ENCODE measurements at places on chromosomes 7 and 10.

GRCh38 chr7:3117081-3117480 lies 73.4 kb upstream of the CARD11 start:
- no peak for DNase-seq

GRCh38 chr7:81790686-81791085 lies 20.8 kb upstream of the HGF start:
- DNase-seq: no peak

GRCh38 chr7:101612885-101613515 lies 16.1 kb downstream of the MYL10 start:
- no peak for DNase-seq

- DNase-seq: no peak
These were observed 1.9 kb upstream of the TRDMT1 start for GRCh38 chr10:17203416-17203815.

DNA sequence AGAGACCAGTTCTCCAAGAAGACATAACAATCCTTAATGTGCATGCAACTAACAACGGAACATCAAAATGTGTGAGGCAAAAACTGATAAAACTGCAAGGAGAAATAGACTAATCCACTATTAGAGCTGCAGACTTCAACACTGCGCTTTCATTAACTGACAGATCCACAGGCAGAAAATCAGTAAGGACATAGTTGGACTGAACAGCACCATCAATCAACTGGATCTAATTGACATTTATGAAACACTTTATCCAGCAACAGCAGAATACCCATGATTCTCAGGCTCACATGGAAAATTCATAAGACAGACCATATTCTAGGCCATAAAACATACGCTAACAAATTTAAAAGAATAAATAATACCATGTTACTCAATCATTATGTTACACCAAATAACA lies 21.6 kb upstream of the ATP6V0A4 start:
- DNase-seq: no peak

DNA sequence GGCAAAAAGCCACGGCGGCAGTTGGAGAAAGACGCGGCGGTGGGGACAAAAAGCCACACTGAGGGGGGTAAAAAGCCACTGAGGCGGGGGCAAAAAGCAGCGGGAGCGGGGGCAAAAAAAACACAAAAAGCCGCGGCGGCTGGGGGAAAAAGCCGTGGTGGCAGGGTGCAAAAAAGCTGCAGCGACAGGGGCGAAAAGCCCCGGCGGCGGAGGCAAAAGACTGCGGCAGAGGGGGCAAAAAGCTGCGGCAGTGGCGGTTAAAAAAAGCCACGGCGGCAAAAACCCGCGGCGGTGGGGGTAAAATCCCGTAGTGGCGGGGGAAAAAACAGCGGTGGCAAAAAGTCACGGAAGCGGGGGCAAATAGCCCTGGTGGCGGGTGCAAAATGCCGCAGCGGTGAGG lies 527.3 kb downstream of the ZNF33B start:
- DNase-seq: no peak

GRCh38 chr7:92904244-92905131 lies 68.1 kb upstream of the CDK6 start:
- DNase-seq: peak; percentile 86

- DNase-seq: no peak
These were observed 152.0 kb upstream of the ADO start for GRCh38 chr10:62652564-62652963.

- DNase-seq: peak; percentile 23
These were observed 44.1 kb downstream of the SFTPD start for GRCh38 chr10:79904671-79905321.

DNA sequence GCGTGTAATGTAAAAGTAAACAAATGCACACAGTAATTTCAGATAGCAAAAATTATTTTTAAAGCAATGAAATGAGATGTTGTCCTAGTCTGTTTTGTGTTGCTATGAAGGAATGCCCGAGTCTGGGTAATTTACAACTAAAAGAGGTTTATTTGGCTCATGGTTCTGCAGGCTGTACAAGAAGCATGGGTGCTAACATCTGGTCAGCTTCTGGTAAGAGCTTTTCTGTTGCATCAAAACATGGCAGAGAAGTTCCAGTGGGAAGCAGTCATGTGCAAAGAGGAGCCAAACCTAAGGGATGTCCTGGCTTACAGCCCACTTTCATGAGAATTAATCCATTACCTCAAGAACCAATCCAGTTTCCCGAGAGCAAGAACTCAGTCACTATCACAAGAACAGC lies 62.9 kb upstream of the MNX1 start:
- no peak for DNase-seq

Data from stimulated activated CD4-positive, alpha-beta T cell treated with anti-CD3 and anti-CD28 coated beads, Interleukin-2, amount 100 ng/mL, for 4 hours (primary cell).